ENCODE measurements at places on chromosomes 5 and 9.

DNA sequence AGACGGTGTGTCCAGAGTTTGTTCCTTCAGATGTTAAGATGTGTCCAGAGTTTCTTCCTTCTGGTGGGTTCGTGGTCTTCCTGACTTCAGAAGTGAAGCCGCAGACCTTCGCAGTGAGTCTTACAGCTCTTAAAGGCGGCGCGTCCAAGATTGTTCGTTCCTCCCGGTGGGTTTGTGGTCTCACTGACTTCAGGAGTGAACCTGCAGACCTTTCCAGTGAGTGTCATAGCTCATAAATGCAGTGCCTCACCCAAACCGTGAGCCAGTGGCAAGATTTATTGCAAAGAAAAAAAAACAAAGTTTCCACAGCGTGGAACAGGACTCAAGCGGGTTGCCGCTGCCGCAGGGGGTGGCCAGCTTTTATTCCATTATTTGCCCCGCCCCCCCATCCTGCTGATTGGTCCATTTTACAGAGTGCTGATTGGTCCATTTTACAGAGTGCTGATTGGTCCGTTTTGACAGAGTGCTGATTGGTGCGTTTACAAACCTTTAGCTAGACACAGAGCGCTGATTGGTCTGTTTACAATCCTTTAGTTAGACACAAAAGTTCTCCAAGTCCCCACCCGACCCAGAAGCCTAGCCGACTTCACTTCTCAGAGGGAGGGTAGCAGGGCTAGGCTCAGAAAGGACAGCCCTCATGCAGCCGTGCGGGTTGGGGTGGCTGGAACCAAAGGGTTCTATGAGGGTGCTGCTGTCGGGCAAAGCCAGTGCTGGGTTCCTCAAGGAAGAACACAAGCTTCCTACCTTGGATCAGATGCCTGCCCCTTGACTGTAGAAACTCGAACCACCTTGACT is 9.1 kb upstream of the RNF130 start:
- DNase-seq = no peak

GRCh38 chr5:153807801-153808200 is 230.9 kb downstream of the FAM114A2 start:
- no peak for DNase-seq

DNA sequence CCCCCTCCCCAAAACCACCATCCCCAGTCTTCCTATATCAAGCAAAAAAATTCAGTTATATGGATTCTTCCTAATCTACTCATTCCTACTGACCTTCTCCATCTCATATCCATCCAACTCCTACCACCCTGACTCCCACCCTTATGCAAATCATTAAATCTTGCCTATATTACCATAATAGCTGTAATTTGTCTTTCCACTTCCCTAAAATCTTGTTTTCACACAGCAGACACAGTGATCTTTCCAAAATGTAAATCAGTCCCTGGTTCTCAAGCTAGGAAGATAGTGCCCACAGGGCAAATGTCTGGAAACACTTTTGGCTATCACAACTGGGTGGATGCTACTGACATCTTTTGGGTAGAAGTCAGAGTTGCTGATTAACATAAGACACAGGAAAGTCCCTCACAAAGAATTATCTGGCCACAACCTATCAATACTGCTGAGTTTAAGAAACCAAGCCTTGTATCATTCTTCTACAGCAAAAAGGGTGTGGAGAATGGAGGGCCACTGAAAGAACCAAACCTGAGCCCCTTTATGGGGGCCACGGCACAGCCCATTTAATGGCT is 1.4 kb downstream of the SRA1 start:
- DNase-seq = no peak

DNA sequence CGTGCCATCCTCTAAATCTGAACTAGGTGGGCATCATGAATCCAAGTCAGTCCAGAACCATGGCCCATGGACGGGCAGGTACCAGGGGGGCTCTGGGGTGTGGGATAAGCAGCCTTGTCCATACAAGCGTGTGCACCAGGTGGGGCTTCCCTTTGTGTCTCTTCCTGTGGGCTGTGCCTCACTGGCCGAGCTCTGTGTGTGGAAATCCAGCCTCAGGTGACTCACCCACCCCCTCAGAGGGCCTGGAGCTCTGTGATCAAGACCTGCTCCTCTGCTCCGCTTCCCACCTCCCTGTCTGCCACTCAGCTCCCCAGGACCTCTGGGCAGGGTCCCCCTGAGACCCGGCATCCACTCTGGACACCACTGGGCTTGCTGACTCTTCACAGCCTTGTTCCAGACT is 33.0 kb downstream of the GADD45G start:
- DNase-seq = no peak

DNA sequence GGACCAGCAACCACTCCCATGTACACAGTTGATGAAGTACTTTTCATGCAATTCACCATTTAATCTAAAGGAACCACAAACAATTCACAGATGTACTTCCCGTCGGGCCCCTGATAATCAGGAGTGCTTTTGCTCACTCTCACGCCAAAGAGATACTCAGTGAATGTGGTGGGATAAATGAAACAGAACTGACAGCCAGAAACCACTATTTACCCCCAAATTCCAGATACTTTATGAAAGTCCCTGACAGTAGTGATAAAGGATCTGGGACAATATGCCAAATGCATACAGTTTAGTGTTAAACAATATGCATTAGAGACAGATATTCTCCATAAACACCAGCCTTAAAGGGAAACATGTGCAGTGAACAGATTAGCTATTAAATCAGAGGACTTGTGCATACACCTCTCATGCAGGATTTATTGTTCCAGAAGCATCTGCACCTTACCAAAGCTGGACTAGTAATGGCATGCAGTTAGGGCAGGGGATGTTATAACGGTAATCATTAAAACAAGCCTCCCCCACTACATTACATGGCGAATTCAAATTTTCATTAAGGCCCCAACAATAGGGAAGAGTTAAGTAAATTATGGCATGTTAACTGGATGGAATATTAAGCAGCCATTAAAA is 74.0 kb upstream of the SLC25A51 start:
- DNase-seq = no peak

GRCh38 chr9:95040106-95040505 is 277.4 kb downstream of the FANCC start:
- DNase-seq = no peak

DNA sequence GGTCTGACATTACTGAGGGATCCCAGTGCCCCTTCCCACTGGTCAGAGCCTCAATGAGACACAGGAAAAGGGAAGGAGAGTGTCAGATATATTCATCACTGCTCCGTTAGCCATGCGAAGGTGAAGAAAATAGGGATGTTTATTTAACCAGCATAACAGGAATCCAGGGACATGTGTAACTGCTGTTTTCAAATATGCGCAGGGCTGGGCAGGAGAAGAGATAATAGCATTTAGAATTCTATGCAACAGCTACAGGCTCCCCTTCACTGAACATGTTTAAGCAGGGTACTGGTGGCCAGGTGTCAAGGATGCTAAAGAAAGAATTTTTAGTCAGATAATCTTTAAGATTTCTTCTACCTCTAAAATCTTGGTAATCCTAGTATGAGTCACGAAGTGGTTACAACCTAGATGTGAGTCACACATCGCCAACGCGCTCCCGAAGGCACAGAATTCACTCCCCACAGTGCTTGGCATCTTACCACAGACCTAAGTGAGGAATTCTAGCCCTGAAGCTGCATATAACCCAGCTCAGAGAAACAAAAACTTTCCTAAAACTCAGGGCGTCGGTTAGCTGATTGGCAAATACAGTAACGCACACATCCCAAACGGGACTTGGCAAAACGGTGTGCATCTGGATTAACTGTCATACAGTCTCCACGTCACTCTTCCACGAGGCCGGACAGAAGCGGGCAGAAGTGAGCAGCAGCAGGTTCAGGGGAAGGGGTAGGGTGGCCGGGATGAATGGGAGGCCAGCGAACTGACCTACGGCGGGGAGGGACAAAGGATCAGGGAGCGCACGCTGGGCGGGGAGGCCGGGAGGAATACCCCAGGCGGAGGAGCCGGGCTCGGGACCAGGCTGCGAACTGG is 1.1 kb downstream of the CTNNAL1 start:
- peak; percentile 10 for DNase-seq

- DNase-seq = no peak
Observed at GRCh38 chr5:125152044-125152443, 405.6 kb upstream of the ZNF608 start.

DNA sequence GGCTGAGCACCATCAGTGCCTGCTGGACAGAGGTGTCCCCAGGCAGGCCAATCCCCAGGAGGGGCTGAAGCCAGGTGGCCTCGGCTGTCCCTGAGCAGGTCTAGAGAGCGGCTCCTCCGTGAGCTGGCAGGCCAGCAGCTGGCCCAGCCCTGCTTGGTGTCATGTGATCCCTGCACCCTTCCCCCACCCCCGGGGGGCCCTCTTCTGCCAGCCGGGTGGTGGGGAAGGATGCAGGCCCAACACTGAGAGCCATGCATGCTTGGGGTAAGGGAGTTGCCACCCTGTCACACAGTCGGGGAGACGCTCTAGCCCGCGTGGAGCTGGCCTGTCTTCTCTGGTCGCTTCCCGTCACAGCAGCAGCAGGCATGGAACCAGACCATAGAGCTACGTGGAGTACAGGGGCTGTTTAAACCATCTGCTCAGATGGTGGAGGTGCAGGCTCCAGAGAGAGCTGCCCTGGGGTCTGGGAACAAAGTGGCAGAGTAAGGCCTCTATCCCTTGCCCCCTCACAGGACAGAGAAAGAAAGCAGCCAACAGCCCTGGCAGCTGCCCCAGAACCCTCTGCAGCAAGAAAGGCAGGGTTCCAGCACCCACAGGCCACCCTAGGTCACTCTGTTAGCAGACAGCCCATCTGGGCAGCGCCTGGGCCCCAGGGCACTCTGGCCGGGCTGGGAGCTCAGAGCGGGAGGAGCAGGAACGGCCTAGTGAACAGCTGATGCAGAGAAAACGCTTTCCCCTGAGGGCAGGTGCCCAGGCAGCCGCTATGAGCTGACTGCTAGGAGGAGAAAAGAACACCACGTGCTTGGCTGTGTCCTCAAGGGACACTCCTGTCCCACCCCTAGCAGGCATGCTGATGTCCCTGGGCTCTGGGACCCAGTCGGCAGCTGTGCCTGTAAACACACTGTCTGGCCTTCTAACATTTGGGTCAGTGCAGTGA is 6.8 kb downstream of the RALGDS start:
- peak; percentile 70 for DNase-seq

DNA sequence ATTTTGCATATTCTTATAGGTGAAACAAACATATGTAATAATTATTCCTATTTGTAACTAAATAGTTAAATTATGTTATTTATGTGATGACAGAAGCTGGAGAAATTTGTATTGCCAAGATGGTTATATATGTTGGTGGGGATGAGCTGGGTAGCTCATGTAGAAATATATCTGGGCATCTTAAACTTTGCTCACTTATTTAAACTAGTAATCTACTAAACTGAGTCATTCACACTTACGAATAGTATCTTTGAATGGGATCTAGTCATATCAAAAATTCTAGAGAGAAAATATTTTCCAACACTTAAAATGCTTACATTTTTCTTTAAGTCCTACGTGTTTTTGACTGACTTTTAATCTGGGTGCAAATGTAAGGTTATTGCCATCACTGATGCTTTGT is 44.6 kb upstream of the EIF4EBP3 start:
- no peak for DNase-seq

- no peak for DNase-seq
Observed at GRCh38 chr5:80141681-80142080, 106.5 kb downstream of the THBS4 start.

GRCh38 chr9:26341545-26341944 is 551.1 kb downstream of the CAAP1 start:
- DNase-seq = no peak

DNA sequence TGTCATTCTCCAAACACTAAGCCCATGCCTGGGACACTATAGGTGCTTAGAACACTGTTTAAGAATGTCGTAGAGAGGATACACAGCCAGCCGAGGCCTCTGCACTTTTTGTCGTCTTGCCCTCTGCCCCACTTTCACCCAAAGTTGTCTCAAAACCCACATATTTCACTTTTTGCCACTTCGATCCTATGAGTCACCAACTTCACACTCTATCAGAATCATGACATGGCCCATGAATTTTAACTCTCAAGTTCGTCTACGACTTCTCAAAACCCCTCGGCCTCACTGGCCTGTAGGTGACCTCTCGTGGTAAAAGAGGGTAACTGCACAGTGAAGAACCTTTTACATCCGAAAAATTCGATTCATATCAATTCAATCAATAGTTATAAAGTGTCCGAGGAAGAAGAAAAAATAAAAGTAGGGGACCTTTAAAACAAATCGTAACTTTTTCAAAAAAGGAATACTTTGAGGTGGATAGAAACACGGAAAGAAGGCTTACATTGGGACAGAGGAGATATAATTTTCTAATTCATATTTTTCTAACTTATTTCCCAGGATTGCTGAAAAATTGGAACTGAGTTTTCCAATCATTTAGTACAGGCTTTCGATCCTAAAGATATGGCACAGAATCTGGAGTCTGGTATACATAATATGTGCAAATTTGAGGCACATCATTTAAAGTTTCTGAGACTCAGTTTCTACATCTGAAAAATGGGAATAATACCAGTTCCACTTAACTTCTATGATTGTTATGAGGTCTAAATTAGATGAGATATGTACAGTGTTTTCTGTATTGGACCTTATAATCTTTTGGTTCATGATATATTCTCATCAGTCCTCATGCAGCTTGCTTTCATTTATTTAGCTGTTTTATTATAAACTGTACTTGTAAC is 122.6 kb downstream of the APBA1 start:
- peak; percentile 28 for DNase-seq

- no peak for DNase-seq
Observed at GRCh38 chr9:99005651-99006050, 61.9 kb downstream of the COL15A1 start.

- no peak for DNase-seq
Observed at GRCh38 chr9:94656200-94656599, 16.9 kb upstream of the FBP1 start.

GRCh38 chr5:88826646-88827585 is 56.1 kb downstream of the MEF2C start:
- DNase-seq = peak; percentile 38

DNA sequence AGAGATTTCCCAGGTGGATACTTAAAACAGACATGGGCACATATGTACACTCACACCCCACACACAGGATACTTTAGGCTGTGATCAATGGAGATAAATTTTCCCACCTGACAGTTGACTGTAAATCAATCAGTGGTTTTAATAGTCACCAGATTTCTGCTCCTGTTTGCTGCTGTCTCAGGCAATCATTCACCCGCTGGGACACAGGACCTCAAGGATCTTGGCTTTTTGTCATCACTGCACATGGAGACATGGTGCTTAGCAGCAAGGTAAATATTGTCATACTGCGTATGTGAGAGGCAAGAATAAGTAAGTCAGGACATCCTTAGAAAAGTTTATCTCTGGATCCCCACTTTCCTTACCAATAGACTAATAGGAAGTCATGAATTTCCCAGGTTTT is 60.8 kb upstream of the KLF9 start:
- DNase-seq = no peak

GRCh38 chr5:125659316-125660023 is 763.7 kb upstream of the GRAMD2B start:
- DNase-seq = no peak

All from SHP77 (cell line).